ENCODE measurements at places on chromosomes 1 and 21. TPM values are rescaled to one million over a fixed set of nuclear protein-coding genes. Genes with fewer than 3 reads are reported as not detected.

- H3K27me3 ChIP-seq: no peaks in the 10 kb centered on the region
- H3K27ac ChIP-seq: peak overlapping the region; percentile 63
- no peak overlapping the region for H3K4me3 ChIP-seq
These were observed 35.4 kb downstream of the RSPH1 start for GRCh38 chr21:42460391-42461184.

DNA sequence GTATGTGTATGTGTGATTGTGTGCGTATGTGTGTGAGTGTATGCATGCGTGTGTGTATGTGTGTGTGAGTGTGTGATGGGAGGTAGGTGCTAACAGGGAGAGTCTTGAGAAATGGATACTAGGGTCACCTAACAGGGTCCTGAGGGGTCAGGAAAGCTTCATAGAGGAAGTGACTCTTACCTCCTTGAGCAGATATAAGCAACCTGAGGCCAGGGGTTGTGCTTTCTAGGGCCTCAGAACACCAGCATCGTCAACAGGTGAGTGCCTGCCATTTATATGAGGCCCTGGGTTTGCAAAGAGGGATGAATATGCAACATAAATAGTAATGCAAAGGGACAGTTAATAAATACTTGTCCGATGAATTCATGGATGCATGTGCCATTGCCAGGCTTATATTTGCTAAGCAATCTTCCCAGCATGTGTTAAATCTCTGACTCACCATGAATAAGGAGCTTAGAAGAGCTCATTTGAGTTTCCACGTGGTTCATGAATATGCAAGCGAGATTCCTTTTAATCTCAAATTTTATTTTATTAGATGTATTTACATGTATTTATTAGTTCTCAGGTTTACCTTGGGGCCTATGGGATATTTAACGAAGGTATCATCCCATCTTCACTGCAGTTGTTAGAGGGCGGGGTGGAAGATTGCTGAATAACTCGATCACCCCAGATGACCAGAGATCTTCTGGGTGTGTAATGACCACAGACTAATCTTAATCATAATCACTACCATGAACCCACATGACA lies 438.3 kb downstream of the CAMTA1 start:
- H3K36me3 ChIP-seq: no peaks in the 10 kb centered on the region
- peaks cover 4% of the 10 kb centered on the region for H3K27me3 ChIP-seq
- no peak overlapping the region for H3K27ac ChIP-seq
- no peak overlapping the region for H3K4me3 ChIP-seq
- no peaks in the 10 kb centered on the region for H3K4me1 ChIP-seq

GRCh38 chr1:65232461-65232990 lies 76.8 kb upstream of the DNAJC6 start:
- peaks cover 6% of the 10 kb centered on the region for H3K27me3 ChIP-seq
- DNase-seq: no peak
- no peak overlapping the region for H3K4me3 ChIP-seq
- no peak overlapping the region for H3K27ac ChIP-seq
- no peaks in the 10 kb centered on the region for H3K36me3 ChIP-seq
- H3K4me1 ChIP-seq: peaks cover 17% of the 10 kb centered on the region

- H3K4me1 ChIP-seq: no peaks in the 10 kb centered on the region
- no peaks in the 10 kb centered on the region for H3K27me3 ChIP-seq
- H3K36me3 ChIP-seq: no peaks in the 10 kb centered on the region
- no peak for DNase-seq
- H3K4me3 ChIP-seq: no peak overlapping the region
- H3K27ac ChIP-seq: no peak overlapping the region
These were observed 839.3 kb downstream of the KCNT2 start for GRCh38 chr1:195768936-195769335.

GRCh38 chr1:37868466-37868865 lies 9.1 kb upstream of the MTF1 start:
- H3K4me3 ChIP-seq: no peak overlapping the region
- no peaks in the 10 kb centered on the region for H3K27me3 ChIP-seq
- no peak for DNase-seq
- H3K36me3 ChIP-seq: peaks cover 20% of the 10 kb centered on the region
- no peak overlapping the region for H3K27ac ChIP-seq

IL19 gene
- total RNA-seq: 0.21 TPM

DNA sequence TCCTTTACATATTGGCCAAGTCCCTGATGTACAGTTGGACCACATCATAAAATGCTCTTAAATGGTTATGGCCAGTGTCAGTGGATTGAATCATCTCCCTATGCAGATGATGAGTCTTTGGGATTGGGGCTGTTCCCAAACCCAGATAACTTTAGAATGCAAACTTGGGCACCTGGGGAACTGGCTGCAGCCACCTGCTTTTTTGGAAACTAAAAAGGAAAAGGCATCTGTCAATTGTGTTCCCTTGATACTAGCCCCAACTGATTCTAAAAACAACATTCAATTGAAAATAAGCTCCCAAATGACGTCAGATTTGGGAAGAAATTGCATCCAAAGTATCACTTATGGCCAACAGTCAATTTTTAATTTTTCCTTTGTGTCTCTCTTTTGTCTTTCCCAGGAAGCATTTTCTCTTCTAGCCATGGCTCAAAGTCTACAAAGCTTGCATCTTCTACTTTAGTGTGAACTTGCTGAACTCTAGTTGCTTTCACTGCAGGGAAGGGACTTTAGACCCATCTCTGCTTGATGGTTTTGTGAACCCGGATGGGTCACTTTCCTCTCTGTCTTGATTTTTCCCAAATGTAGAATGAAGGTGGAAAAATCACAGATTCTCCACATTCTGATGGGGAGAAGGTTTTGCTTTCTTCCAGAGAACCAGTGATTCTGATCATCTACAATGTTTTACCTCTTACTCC lies 402.3 kb upstream of the USP24 start:
- peaks cover 7% of the 10 kb centered on the region for H3K27me3 ChIP-seq
- no peak overlapping the region for H3K27ac ChIP-seq
- H3K4me1 ChIP-seq: no peaks in the 10 kb centered on the region
- no peak overlapping the region for H3K4me3 ChIP-seq
- no peak for DNase-seq

DNA sequence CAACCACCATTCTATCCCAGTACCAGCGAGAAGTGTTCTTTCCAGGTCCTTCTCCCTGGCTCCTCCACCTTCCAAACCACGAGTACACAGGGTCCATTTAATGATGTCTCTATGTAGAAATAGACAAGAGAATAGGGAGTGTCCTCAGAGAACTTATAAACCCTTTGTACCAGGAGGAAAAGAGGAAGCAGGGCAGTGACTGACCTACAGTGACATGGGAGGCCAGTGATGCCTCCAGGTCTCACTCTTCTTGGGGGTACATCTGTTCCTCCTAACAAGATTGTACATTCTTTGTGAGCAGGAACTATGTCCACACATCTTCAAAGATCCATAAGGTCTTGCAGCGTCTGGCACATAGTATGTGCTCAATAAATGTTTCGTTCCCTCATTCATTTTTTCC lies 18.7 kb upstream of the FMOD start:
- DNase-seq: no peak
- no peak overlapping the region for H3K27ac ChIP-seq
- no peaks in the 10 kb centered on the region for H3K4me1 ChIP-seq

TMPRSS15 gene
- not detected for total RNA-seq

DNA sequence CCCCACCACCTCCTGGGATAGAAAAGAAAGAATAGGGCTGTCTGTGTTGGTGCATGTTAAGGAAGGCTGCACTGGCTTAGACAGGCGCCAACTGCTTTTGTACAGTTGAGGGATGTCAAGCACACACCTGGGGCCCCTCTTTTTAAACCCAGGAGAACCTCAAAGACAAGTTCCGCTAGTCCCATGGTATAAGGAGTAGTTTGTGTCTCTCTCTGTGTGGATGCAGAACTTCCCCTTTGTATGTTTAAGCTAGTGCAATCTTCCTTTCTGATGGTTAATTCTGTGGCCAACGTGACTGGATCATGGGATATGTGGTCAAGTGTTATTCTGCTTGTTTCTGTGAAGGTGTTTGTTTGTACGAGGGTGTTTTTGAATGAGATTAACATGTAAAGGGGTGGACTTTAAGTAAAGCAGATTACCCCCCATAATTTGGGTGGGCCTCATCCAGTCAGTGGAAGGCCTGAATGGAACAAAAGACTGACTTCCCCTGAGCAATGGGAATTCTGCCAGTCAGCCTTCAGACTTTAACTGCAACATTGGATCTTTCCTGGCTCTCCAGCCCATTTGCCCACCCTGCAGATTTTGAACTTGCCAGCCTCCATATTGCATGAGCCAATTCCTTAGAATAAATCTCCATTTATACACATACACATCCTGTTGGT lies 9.5 kb upstream of the DUSP10 start:
- no peak for DNase-seq
- H3K4me3 ChIP-seq: no peak overlapping the region
- H3K36me3 ChIP-seq: peaks cover 2% of the 10 kb centered on the region
- H3K4me1 ChIP-seq: peaks cover 25% of the 10 kb centered on the region
- H3K27ac ChIP-seq: no peak overlapping the region

DNA sequence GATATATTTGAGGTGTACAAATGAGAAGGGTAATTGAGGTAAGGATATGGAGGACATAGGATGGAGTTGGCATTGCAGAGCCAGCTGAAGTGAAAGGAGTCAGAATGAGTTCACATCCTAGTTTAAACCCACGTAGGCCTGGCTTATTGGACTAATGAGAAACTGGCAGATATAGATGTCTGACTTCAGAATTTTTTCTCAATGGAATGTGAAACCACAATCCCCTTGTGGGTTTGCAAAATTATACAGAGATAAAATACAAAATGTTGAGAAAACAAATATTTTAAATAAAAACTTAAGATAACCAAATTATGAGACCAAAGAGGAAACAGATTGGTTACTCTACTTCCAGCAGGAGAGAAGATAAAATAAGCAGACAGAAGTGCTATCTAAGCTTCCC lies 277.4 kb upstream of the LRRC7 start:
- H3K4me1 ChIP-seq: no peaks in the 10 kb centered on the region
- no peaks in the 10 kb centered on the region for H3K27me3 ChIP-seq
- no peak overlapping the region for H3K4me3 ChIP-seq
- no peaks in the 10 kb centered on the region for H3K36me3 ChIP-seq
- no peak for DNase-seq

PLCH2 gene
- total RNA-seq: 8.9 TPM

- H3K27me3 ChIP-seq: no peaks in the 10 kb centered on the region
- H3K36me3 ChIP-seq: no peaks in the 10 kb centered on the region
- H3K27ac ChIP-seq: no peak overlapping the region
- no peak for DNase-seq
- no peak overlapping the region for H3K4me3 ChIP-seq
These were observed 67.8 kb upstream of the FGGY start for GRCh38 chr1:59229138-59229537.

PIGM gene
- total RNA-seq: 4.7 TPM

GRCh38 chr1:235533476-235534168 lies 29.4 kb upstream of the B3GALNT2 start:
- no peak overlapping the region for H3K4me3 ChIP-seq
- no peak overlapping the region for H3K27ac ChIP-seq
- no peaks in the 10 kb centered on the region for H3K4me1 ChIP-seq
- H3K36me3 ChIP-seq: no peaks in the 10 kb centered on the region
- no peak for DNase-seq

DNA sequence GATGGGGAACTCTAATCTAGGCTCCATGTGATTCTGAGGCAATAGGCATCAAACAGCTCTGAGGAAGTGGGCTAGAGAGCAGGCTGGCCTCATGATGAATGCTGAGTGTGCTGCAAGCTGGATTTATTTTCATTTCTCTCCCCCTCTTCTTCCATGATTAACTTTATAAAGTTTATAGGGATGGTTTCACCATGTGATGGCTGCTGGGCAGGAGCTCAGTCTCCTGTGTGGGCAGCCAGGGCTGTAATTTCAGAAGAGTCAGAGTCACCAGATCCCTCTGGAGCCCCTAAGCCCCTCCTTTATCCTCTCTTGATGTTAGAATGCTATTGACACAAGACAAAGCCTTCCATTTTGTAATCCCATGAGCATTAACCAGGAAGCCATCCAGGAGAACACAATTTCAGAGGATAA lies 143.6 kb downstream of the CNIH3 start:
- no peak overlapping the region for H3K4me3 ChIP-seq
- no peak overlapping the region for H3K27ac ChIP-seq
- DNase-seq: no peak
- peaks cover 7% of the 10 kb centered on the region for H3K27me3 ChIP-seq
- H3K36me3 ChIP-seq: no peaks in the 10 kb centered on the region

SPRR1A gene
- not detected for total RNA-seq

AADACL4 gene
- not detected for total RNA-seq

TNFRSF1B gene
- total RNA-seq: 211 TPM

DNA sequence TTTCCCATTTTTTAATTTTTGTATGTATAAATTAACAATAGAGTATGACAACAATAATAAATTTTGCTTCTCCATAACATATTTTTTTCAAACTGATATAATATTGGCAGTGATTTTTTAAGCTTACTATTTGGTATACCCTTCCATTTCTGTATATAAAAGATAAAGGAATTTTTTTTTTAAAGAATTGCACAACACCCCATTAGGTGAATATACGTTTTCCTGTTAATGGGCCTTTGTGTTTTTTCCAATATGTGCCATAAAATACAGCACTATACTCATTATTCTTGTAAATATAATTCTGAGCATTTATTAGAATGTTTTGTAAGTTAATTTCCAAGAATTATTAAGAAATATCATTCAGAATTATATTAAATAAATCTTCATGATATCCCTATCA lies 515.2 kb upstream of the RGS18 start:
- no peaks in the 10 kb centered on the region for H3K27me3 ChIP-seq
- H3K4me1 ChIP-seq: no peaks in the 10 kb centered on the region
- H3K36me3 ChIP-seq: no peaks in the 10 kb centered on the region
- no peak overlapping the region for H3K27ac ChIP-seq
- H3K4me3 ChIP-seq: no peak overlapping the region

SPRR2A gene
- not detected for total RNA-seq

ATP1A4 gene
- total RNA-seq: not detected

- peaks cover 26% of the 10 kb centered on the region for H3K27me3 ChIP-seq
- H3K36me3 ChIP-seq: no peaks in the 10 kb centered on the region
- H3K4me1 ChIP-seq: peaks cover 2% of the 10 kb centered on the region
- H3K4me3 ChIP-seq: no peak overlapping the region
- no peak for DNase-seq
- no peak overlapping the region for H3K27ac ChIP-seq
These were observed 105.0 kb downstream of the MATN1 start for GRCh38 chr1:30618335-30618747.

DNA sequence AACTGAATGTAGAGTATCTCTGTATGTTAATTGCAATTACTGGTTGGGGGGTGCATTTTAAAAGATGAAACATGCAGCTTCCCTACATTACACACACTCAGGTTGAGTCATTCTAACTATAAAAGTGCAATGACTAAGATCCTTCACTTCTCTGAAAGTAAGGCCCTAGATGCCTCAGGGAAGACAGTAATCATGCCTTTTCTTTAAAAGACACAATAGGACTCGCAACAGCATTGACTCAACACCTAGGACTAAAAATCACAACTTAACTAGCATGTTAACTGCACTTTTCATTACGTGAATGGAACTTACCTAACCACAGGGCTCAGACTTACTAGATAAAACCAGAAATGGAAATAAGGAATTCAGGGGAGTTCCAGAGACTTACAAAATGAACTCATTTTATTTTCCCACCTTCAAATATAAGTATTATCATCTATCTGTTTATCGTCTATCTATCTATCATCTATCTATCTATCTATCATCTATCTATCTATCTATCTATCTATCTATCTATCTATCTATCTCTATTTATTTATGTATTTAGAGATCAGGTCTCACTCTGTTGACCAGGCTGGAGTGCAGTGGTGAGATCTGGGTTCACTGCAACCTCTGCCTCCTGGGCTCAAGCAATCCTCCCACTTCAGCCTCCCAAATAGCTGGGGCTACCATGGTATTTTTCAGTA lies 47.8 kb downstream of the CHML start:
- no peak for DNase-seq
- H3K36me3 ChIP-seq: peaks cover 3% of the 10 kb centered on the region
- H3K4me3 ChIP-seq: no peak overlapping the region

KRTAP25-1 gene
- total RNA-seq: not detected

Measured in activated CD4-positive, alpha-beta memory T cell treated with anti-CD3 and anti-CD28 coated beads for 36 hours (primary cell).